ENCODE measurements at places on chromosomes 11 and 22.

DNA sequence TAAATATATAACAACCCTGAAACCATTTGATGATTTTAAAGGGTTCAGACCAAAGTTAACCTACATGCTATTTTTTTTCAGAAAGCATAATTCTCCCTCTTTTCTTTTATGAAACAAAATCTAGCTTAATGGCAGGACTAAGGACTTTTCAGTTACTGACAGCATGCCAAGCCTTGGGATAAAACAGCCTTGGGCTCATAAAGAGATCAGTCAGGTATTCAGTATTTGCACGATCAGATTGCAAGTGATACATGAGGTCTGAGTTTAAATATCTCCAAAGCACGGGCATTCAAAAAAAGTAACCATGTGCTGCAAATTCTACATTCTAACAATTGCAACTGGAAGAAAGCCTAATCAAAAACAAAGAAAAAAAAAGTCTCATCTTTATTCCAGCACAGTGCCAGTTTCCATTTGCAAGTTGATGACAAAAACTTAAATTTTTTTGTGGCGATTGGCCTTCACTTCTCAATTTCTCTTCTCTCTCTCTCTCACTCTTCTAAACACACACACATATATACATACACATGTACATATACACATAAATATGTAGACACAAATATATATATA lies 60.1 kb downstream of the CTSC start:
- DNase-seq: no peak

GRCh38 chr11:70574725-70575347 lies 176.5 kb downstream of the CTTN start:
- no peak for DNase-seq

DNA sequence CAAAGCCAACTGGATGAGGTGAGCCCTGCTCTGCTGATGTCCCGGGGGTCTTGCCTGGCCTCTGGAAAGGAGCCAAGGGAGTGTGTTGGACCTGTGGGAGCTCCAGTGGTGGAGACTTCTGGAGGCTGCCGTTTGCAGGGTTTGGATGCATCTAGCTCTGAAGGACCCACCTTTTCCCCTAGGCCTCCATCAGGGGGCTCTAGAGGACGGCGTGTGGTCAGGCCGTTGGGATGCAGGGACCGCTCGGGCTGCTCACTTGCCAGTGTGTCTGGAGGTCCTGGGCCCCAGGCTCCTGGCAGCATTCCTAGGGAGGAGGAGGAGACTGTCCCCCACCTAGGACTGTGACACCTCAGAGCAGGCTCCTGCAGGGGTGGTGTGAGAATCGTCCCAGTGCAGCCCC lies 58.3 kb downstream of the PRDM11 start:
- DNase-seq: no peak

- DNase-seq: no peak
Measured at GRCh38 chr22:39292561-39293074, 26.8 kb downstream of the RPL3 start.

GRCh38 chr22:35870517-35871293 lies 153.0 kb downstream of the APOL5 start:
- DNase-seq: no peak

- DNase-seq: no peak
Measured at GRCh38 chr22:43060183-43060582, 29.0 kb downstream of the TTLL1 start.

- no peak for DNase-seq
Measured at GRCh38 chr11:128502726-128503125, 84.6 kb downstream of the ETS1 start.

GRCh38 chr22:26273011-26273675 lies 103.9 kb downstream of the SEZ6L start:
- DNase-seq: no peak

DNA sequence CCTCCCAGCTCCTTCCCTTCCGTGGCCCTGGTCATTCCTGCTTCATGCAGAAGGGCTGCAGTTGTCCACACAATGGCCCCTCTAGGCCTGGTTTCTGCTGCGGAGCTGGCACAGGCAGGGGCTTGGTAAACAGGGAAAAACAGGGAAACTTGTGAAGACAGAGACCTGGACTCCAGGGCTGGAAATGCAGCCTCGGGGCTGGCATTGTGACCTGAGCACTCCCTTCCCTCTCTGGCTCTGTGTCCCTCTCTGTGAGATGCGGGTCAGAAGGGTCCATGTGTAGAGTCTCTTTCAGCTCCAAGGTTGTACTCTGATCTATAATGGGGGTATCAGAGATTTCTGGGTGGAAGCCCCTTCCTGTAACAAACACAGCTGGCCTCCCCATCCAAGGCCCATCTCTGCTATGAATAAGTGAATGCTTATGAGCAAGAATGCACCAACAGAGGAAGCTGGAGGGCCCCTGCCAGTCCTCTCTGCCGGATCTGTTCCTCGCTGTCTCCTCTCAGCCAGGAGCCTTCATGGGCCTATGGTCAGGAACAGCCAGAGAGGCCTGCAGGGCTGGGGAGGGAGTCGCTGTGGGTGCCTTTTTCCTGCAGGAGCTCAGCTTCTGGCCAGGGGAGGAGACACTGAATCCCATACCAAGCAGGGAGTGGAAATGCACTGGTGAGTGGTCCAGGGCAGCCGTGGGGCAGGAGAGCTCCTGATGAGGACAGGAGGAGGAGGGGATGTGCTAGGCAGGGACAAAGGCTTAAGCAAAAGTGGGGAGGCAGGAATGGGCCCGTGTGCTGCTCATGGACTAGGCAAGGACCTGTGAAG lies 6.7 kb upstream of the DERL3 start:
- no peak for DNase-seq

GRCh38 chr11:102592634-102593581 lies 32.2 kb downstream of the MMP20 start:
- no peak for DNase-seq

GRCh38 chr11:118914178-118914918 lies 11.4 kb downstream of the BCL9L start:
- DNase-seq: no peak

- no peak for DNase-seq
Measured at GRCh38 chr11:32838505-32839274, 9.0 kb downstream of the PRRG4 start.

GRCh38 chr11:17273668-17274282 lies 2.8 kb upstream of the NUCB2 start:
- no peak for DNase-seq

GRCh38 chr22:29706486-29706885 lies 13.3 kb upstream of the CABP7 start:
- peak; percentile 61 for DNase-seq

- DNase-seq: no peak
Measured at GRCh38 chr22:45952553-45952952, 24.4 kb downstream of the WNT7B start.

DNA sequence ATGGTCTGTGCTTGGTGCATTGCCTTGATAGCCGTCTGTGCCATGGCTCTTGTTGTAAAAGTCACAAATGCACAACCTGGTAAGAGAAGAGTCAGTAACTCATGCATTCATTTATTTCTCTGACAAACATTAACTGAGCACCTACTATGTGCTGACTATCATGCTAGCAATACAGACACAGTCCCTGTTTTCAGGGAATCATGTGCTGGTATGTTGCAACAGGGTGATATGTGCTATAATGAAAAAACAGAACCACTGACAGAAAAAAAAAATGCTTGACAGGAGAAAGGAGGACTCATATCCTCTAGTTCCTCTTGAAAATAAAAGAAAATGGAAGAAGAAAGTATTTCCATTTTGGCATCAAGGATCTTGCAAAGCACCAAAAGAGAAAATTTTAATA lies 34.5 kb upstream of the RAPSN start:
- DNase-seq: no peak

GRCh38 chr11:20973940-20974559 lies 304.7 kb downstream of the NELL1 start:
- DNase-seq: no peak

DNA sequence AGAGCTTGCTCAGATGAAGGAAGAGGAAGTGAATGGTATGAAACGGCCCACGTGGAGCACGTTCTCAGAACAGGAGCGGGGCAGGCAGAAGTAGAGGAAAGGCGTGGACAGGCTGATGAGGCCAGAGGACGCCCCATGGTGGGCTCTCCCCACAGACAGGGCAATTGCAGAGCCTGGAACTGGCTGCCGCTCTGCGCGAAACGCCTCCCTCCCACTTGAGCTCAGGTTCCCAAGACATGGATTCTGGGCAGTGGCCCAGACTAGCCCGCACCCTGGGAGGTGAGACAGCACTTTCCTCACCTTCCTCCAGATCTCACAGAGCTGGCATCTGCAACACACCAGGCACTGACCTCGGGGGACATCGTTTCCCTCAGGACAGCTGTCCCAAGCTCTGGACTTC lies 117.6 kb downstream of the PHF21B start:
- no peak for DNase-seq

DNA sequence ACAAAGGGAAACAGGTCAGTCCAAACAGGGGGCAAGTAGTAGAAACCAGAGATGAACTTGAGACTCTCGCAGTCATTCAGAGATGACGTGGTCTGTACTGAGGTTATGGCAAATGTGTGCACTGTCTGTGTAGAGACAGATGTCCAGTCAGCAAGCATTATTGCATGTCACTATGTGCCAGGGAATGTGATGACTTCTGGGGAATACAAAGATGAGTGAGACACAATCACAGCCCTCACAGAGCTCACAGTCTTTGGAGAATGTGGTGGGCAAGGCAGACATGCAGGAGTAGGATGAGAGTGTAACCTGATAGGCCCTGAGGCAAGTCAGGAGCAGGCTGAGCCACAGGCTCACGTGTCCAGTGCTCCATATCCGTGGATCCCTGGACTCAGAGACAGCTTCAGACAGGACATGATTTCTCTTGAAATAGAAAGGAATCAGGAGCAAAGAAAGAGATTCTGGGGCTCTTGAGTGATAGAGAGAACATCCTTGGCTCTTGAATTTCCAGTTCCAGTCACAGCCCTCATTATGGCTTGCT lies 550.7 kb downstream of the ETS1 start:
- DNase-seq: no peak

GRCh38 chr22:37188901-37189466 lies 937 bp upstream of the C1QTNF6 start:
- DNase-seq: no peak

- no peak for DNase-seq
Measured at GRCh38 chr11:66012371-66012945, 650 bp downstream of the CST6 start.

All from NCI-H1694 (cell line).